ENCODE measurements at places on chromosomes 7 and 10. TPM values are rescaled to one million over a fixed set of nuclear protein-coding genes. Genes with fewer than 3 reads are reported as not detected.

Gene SCART1
- 0.26 TPM for total RNA-seq

Gene SEMA3E
- 0.26 TPM for total RNA-seq

Gene SEMA3C
- under 0.01 TPM for total RNA-seq

Gene LIPM
- not detected for total RNA-seq

Gene PRLHR
- not detected for total RNA-seq

Gene GPR26
- total RNA-seq = not detected

Gene SLIT1
- under 0.01 TPM for total RNA-seq

Gene JAZF1
- total RNA-seq = 2.8 TPM

Gene TLX1
- total RNA-seq = not detected

Gene FAM180A
- total RNA-seq = not detected

Gene SPDYE5
- not detected for total RNA-seq

Gene CCL24
- total RNA-seq = not detected

Gene PTPRZ1
- total RNA-seq = not detected

Gene CUBN
- total RNA-seq = 6.7 TPM

Data from dermis microvascular lymphatic vessel endothelial cell (primary cell).